ENCODE measurements at places on chromosomes 5 and 9.

- no peak for DNase-seq
These were observed 271.9 kb downstream of the SLIT3 start for GRCh38 chr5:169029037-169029436.

DNA sequence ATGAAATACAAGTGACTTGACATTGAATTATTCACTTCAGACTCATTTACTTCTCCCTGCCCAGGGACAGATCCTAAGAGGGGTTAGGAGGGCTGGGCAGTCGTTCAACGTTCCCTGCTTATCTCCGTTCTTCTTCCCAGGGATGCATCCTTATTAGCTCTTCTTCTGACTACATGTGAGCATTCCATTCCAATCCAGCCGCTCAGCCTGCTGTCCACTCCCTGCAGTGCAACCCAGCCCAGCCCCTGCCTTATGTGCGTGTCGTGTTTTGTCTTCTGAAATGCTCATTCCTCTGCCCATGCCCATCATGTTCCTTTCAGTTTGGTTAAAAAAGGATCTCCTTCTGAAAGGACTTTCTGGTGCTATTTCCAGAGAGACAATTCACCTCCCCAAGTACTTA lies 64.7 kb upstream of the PALM2AKAP2 start:
- no peak for DNase-seq

DNA sequence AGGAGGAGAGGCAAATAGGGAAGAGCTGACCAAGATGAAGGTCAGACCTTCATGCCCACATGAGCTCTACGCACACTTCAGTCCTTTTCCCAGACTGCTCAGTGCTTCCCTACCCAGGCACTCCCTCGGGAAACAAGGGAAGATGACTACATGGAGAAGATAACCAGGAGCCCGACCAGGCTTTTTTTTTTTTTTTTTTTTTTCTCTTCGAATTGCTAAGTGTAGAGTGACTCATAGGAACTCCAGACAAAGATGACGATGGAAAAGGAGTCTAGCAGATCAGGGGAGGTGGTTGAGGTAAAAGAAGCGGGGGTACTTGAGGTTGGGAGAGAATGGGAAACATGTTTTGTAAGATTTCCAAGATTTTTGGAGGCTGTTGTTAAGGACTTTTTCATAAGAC lies 526.1 kb downstream of the BNC2 start:
- no peak for DNase-seq

GRCh38 chr5:149951138-149951749 lies 6.7 kb upstream of the PDE6A start:
- no peak for DNase-seq

- DNase-seq = no peak
These were observed 27.3 kb upstream of the TDRD7 start for GRCh38 chr9:97384406-97385262.

- DNase-seq = no peak
These were observed 33.4 kb upstream of the ARAP3 start for GRCh38 chr5:141715346-141715905.

DNA sequence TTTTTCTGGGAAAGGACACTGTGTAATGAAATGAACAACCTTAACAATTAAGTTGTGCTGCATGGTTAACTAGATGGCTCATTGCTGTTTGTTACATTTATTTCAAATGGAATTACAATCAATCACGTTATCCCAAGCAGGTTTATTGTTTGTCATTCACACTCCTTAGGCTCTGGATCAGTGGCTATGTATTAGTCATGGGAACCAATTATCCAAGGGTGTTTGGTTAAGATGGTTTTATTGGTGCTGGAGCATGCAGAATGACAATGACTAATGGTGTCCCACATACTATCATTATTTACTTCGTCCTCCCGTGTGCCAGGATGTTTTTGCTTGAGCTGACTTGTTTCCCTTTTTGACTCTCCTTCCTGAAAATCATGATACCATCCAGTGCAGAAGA lies 10.6 kb upstream of the TRPC7 start:
- DNase-seq = no peak

DNA sequence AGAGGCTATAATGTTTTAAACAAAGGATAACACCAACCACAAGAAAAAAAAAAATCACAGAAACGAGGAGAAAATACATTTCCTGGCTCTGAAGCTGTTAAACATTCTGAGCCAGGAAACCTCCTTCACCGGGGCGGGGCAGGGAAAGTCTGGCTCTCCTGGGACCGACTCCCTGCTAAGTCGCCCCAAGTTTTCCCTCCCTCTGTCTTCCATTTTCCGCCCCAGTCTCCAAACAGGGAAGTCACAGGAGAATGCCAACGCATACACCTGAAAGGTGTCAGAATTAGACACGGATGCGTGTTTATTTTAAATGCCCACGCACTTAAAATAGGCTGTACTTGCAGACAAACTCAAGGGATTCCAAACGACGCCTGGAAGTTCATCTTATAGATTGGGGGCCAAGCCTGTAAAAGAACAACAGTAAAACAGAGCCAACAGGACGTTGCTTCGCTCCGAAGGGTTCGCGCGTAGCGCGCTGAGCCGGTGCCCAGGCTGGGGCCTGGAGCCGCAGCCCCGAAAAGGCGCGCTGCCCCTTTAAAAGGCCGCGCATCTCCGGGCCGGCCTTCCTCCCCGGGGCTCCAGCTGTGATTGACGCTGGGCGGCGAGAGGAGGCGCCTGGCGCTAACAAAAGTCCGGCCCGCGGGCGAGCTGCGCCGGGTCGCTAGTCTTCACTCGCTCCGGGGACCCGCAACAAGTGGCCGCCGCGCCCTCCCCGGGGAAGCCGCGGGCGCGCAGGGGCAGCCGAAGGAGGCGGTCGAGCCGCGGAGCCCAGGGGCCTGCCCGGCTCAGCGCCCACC lies at the start of gene FBXL7:
Gene FBXL7 (plus strand): TSS at position 653 of the 797 bp plus-strand sequence.
- peak; percentile 78 for DNase-seq

GRCh38 chr9:32092031-32092430 lies 292.4 kb upstream of the ACO1 start:
- DNase-seq = no peak

DNA sequence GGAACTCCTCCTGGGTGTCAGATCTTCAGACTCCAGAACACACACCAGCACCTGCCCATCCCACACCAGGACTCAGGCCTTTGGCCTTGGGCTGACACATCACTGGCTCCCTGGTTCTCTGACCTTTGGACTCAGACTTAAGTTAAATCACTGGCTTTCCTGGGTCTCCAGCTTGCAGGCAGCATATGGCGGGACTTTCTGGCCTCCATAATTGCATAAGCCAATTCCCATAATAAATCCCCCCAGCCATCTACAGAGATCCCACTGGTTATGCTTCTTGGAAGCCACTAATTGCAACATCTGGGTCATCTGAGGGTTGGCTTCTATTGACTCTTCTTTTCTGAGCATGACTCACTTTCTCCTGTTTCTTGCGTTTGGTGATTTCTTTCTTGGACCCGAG lies 80.3 kb upstream of the SARDH start:
- DNase-seq = no peak

All from hypothalamus (tissue), 51 donors.